T follicular helper cell (primary cell): ENCODE measurements at places on chromosomes 3 and 15.

- no peak for DNase-seq
Observed at GRCh38 chr3:86815880-86816279, 175.1 kb downstream of the VGLL3 start.

DNA sequence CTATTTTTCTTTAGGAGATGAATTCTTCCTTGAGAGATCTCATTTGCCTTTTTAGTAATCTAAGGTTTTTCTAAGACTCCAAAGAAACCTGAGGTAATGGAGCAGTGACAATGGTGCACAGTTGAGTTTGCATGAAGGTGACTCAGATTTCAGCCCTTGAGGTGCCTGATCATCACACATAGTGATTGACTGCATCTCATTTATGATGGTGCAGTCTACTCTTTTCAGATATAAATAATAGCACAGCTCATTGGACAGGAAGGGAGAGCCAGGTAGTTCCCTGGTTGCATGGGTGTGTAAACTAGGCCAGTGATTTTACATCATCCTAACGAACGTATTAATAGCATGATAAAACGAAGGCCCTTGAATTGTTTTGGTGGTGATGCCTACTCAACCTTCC lies 86.1 kb upstream of the SAMMSON start:
- no peak for DNase-seq

DNA sequence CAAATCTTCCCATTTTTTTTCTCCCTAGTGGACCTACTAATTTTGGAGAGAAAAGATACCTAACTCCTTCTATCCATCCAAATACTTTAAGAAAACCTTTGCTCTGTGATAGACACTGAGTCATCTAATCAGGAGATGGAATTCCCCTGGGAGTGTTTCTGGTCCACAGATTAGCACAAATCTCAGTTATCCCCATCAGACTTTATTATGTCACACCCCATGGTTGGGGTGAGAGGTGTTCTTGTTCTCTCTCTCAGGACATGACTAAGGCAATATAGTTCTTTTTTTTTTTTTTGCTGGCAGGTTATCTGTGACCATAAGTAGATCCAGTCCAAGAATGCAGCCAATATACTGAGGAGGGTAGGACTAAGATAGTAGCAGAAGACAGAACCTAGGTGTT lies 15.8 kb downstream of the SLC9A9 start:
- DNase-seq: no peak

DNA sequence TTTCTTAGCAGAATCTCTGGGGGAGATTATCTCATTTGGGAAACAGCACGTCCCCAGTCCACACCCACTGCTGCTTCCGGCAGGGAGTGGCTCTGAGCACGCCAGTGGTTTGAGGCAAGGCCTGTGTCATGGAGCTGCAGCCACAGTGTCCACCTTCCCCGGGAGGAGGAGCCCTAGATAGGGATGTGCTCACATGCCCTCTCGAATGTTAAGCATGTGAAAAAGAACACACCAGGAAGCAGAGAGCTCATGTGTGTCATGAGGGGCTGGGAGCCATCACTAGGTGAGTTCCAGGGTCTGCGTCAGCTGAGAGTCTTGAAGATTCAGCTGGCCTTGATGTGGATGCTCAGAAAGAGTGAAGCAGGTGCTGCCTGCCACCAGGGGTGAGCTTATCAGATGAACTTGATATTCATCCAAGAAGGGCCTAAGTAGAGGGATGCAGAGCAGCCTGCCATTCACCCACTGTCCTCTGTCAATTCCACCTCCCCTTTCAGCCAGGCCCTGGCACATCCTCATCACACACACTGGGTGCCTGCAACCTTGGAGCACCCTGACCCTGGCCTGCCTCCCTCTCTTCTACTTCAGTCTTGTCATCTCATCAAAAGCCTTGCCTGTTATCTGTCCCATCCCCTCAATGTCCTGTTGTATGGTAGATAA lies 16.3 kb downstream of the ITGA11 start:
- DNase-seq: no peak

- DNase-seq: no peak
Observed at GRCh38 chr3:182389071-182389815, 404.1 kb upstream of the ATP11B start.

DNA sequence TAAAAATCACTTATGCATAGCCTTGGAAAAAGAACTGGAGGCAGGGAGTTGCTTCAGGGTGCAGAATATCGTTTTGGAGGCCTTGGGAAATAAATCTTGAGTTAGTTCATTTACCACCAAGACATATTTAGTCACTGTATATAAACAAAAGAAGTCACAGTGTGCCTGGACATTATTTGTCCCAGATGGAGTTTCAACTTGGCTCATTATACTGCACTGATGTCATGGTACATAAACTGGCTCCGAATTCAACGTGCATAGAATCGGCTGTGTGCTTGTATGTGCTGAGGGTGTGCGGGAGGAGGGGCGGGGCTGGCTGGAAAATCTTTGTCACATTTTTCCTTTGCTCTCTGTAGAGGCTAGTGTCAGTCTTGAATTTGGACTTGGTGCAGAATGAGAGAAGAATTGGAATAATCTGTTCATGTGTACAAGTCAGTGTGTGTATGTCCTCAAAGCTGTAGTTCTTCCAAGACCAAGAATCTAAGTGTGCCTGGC lies 86.6 kb downstream of the FNDC3B start:
- no peak for DNase-seq

DNA sequence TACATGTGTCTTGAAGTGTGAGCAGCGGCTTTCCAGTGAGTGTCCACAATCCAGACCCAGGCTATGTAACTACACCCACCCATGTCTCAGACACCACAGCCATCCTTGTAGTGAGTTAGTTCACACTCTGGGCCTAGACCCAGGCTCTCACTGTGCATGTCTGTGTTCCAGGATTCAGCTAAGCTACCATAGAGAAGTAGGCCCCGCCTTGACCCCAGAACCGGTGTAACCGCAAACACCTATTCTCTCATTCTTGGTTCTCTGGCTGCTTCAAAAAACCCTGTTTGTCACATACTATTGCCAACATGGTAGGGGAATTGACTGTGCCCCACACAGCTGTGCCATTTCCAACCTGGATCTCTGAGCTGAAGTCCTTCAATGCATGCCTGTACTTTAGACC lies 560.6 kb downstream of the RSL24D1 start:
- no peak for DNase-seq

- DNase-seq: no peak
Observed at GRCh38 chr3:75129101-75129500, 514.6 kb upstream of the CNTN3 start.

- no peak for DNase-seq
Observed at GRCh38 chr3:28191363-28191762, 50.1 kb upstream of the CMC1 start.

- DNase-seq: no peak
Observed at GRCh38 chr15:58288592-58288991, 143.2 kb upstream of the LIPC start.

- no peak for DNase-seq
Observed at GRCh38 chr3:185405243-185405642, 42.3 kb downstream of the MAP3K13 start.

DNA sequence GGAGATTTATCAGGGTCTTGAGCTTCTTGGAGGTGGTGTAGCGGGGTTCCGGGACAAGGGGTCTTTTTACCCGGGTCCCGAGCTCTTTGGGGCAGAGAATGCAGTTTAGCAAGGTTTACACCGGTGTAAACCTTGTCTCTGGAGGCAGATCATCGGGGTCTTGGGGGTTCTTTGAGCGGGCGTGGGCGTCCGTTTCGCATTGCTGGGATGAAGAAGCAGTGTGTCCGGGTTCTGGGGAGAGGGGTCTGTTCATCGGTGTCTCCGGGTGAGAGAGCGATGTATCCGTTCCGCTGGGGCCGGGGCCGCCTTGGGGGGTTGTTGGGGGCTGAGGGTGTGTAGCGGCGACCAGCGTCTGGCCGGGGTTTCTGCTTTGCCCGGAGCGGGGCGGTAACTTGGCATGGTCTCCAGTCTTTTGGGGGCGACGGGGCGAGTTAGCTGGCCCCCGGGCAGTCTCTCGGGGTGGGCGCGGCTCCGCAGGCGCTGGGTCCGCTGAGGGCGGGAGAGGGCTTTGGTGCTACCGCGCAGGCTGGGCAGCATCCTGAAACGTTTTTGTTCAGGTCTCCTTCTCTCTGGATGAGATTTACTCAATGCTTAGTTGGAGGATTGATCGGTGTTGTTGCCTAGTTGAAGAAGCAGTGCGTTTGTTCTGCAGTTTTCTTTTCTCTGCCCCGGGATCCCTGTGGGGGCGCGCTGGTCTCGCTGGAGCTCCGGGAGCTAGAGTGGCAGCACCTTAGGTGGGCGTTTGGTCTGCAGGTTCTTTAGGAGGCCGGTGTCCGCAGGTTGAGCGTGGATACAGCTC lies 843 bp downstream of the GLCE start:
- no peak for DNase-seq

- no peak for DNase-seq
Observed at GRCh38 chr3:17044855-17045254, 160.1 kb downstream of the PLCL2 start.

DNA sequence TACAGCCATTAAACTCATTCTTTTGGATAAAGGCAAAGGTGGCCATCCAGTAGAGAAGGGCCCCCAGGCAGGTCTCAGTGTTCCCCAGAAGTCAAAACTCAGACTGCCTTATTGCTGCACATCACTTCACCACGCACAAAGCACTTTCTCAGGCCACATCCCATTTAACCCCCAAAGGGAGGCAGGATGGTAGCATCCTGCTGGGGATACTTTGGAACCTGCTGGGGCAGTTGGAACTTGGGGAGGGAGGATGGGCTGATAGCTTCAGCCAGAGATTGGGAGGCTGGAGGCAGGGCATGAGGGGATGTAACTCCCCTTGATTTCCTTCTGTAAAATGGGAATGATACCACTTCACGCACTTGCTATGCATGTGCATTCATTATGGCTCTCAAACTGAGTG lies 5.0 kb downstream of the ITPKA start:
- no peak for DNase-seq

- DNase-seq: no peak
Observed at GRCh38 chr3:71237672-71238071, 345.9 kb downstream of the FOXP1 start.
